ENCODE measurements at places on chromosomes 2 and 18.

DNA sequence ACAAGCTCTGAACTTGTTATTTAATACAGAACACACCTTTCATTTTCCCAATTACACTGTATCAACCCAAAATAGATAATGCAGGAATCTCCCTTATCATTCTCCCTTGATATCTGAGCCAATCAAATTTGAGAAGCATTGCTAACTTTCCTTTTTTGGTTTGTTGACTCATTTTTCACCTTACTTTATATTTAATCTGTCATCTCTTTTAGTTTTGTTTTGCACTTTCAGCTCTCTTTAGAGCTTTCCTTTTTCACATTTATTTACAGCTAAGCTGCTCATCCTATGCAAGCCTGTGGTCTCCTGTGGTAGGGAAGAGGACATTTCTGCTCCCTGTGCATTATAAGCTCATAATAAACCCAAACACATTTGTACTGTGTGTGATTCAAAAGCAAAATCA is 50.1 kb downstream of the ITGAV start:
- no peak for DNase-seq

- DNase-seq, result no peak
These were observed 32.1 kb downstream of the FARSB start for GRCh38 chr2:222623756-222624309.

GRCh38 chr2:158457826-158458616 is 1.3 kb downstream of the PKP4 start:
- DNase-seq, result no peak

GRCh38 chr2:26670171-26670570 is 22.4 kb upstream of the KCNK3 start:
- DNase-seq, result no peak

DNA sequence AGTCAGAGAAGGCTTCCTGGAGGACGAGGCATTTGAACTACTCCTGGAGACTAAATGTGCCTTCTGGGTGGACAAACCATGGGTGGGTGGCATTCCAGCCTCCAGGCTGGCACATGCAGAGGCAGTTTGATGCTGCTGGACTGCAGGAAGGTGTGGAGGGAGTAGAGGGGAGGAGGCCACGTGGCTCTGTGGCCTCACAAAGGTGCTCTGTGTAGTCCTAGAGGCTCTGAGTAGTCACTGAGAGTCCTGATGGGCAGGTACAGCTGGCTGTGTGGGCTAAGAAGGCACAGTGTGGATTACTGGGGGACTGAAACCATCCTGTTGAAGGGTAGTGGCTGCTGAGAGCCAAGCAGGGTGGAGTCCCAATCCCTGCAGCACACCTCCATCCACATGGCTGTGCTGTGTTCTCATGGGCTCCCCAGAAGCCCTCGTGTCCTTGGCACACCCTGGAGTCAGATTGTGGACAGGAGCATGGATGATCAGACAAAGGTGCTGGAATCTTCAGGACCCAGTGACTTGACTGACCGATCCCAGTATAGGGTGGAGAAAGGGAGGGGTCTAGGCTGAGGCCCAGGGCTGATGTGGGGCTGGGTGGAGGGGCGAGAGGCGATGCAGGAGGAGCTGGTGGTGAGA is 87.4 kb upstream of the HS6ST1 start:
- no peak for DNase-seq

GRCh38 chr2:201313362-201313761 is 43.8 kb downstream of the FLACC1 start:
- no peak for DNase-seq

DNA sequence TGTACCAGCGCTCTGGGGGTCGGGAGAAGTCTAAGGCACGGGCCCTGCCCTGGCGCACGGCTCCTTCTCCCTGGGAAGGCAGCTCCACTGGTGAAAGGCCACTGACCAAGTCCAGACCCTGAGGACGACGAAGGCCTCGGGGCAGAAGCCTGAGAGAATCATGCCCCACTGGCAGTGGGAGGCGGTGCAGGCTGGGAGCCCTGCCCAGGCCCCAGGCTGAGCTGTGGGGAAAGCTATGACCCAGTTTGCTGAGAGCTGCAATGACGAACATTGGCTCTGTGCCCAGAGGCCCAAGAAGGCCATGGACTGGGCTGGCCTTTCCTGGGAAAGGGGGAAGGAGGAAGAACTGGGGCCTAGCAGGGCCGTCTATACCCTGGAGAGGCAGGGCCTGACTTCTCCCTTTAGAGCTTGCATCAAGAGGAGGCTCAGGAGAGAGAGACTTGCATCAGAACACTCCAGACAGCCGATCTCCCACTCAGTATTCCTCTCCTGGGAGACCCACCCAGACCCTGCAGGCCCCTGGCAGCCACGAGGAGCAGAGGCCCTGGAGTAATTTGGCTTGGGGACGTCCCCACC is 32.9 kb downstream of the HS1BP3 start:
- no peak for DNase-seq
